ENCODE measurements at places on chromosomes 3 and 15.

DNA sequence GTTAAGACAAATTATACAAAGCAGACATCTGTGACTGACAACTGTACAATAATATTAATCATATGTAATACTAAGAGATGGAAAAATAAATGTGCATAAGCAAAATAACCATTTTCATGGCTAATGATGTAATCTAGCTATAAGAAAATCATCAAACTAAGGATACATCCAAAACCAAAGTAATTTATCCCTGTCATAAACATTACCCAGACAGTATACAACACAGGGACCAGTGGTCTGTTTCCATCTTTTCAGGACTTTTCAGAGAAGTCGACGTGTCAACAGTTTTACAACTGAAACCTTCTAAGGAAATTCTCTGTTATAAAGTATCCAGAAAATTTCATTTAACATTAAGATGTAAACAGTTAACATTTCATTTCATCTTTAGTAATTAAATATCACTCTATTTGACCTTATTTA is 11.0 kb downstream of the THBS1 start:
- DNase-seq, result no peak

DNA sequence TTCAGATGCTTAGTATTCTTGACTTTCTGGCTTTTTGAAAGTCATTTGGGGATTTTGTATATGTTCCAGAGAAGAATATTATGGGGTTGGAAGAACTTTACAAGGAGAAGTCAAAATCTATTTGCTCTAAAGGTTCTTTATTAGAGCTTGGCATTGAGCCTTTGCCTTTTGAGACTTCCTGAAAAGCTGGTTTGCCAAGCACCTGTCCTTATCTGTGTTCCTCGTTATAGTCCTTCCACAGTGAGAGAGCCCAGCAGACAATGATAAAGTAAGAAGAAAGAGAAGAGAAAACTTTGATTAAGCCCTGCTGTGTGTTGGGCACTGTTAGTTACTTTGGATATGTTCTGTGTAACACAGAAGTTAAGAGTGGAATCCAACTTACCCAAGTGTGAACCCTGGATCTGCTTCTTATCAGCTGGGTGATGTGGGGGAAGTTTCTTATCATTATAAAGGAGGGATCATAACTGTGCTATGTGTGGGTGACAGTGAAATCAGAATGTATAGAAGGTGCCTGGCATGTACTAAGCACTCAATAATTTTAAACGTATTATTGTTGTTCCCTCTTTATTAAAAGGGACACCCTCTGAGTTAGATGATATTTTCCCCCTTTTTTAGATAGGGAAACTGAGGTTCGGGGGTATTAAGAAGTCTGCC is 44.3 kb upstream of the POLR2M start:
- no peak for DNase-seq

DNA sequence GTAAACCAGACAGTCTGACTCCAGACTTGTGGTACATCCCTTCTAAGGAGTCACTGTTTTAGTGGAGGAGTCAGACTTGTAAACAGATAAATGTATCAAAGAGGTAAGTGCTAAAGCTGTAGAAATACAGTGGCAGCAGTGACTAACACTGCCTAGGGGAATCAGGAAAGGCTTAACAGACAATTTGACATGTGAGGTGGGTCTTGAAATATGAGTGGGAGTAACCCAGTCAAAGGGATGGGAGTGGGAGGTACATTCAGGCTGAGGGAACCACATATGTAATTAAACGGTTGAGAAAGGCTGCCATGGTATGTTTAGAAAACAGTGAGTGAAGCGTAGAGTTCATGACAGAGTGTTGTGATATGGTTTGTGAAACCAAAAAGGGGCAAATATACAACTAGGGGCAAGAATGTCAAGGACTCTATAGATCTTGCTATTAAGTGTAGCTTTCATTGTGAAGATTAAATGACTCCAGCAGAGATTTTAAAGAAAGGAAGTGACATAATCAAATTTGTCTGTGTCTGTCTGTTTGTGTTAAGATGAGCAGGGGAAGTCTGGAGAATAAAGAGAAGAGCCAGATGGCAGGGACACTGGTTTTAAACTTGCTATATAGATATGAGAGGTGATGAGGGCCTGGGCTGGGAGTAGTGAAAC is 11.2 kb upstream of the ALCAM start:
- no peak for DNase-seq

DNA sequence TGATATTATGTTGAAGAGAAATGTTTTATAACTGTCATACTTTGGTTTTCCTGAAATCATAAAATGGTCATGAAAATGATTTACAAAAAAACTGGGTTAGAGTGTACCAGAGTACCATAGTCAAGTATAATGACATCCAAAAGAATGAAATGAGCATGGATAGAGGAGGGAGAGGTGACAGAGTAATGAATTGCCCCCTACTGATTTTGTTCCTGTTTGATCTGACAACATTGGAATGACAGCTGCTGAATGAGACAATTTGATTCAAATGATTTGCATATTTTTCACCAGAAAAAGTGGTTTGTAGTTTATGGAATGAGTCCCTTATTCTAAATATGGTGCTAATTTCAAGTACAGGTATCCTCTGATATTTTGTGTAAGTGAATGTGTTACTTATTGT is 271.7 kb downstream of the CNTN4 start:
- DNase-seq, result no peak

DNA sequence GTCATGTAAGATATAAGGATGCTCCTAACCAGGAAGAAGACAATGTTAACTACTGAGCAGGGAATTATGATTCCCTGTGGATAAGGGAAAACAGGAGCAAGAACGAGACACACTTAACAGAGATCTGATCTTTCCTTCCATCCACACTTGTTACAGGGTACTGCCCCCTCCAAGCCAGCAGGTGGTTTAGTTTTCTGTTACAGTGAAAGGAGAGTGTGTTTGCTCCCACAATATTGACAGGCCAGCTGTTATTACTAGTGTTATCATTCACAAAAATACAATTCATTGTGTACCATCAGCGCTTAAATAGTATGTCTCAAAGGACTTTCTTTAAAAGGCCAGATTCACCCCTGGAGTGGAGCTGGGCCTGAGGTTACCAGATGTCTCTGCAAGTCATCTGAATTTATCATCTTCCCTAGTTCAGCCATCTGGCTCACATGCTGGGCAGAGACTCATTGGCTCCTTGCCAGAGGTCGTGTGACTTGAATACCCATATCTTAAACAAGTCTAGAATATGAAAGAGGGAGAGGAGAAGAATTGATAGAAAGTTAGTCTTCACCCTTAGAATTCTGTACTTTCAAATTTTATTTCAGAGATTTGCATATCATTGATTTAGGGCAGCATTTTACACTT is 16.8 kb upstream of the FMN1 start:
- DNase-seq, result no peak

DNA sequence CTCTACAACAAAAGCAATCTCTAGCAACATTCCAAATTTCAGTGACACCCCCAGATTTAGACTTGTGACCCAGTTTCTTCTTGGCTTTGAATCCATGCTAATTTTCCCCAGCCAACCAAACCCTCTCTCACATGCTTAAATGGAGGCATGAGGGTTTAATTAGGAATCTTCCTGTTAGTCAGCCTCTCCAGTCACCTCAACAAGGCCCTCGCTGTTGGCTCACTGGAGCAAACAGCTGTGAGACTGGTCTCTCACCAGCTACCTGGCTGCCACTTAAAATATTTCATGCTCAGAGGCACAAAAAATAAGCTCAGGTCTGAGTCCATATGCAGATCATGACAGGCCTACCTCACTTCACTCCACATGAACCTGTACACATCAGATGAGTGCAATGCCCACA is 630.4 kb upstream of the ADAMTS9 start:
- DNase-seq, result no peak

DNA sequence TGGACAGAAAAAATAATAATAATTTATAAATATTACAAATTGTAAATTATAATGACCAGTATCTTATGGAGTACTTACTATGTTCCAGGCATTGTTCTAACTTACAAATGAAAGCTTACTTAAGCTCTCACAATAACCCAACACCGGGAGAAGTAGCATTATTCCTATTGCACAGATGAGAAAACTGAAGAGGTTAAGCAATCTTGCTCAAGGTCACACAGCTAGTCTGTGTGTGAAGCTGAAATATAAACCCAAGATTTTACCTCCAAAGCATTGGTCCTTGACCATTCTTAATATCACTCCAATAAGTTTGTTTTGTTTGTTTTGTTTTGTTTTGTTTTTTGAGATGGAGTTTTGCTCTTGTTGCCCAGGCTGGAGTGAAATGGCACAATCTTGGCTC is 43.1 kb downstream of the GBE1 start:
- DNase-seq, result no peak

DNA sequence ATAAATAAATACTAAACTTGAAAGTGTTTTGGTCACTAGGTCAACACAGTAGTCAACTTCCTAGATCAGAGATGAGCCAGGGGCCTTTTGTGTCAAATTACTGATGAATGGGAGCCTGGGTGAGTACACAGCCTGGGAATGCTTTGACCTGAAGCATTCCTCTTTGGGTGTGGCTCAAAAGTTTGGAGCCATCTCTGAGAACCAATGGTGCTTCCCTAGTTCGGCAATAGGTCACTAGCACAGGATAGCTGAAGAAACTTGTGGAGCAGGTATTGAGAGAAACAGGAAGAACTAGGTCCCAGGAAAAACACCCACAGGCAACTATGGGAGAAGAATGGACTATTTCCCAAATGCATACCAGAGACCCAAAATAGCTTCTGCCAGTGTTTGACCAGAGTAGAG is 56.6 kb upstream of the PLXND1 start:
- no peak for DNase-seq

DNA sequence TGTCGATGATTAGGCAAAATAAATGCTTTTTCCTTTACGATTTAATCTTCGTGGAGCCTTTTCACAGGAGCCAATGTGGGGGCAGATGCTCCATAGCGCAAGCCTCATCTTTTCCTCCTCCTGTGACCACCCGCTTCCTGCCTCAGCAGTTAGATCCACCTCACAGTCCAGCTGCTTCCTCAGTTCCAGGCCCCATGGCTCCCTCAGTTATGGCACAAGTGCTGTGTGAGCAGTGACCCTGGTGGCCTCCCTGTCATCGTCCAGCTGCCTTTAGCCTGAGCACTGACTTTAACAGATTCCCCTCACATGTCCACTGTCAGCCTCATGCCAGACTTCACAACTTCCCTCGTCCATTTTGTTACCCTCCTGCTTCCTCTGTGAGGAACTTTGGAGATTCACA is 424.6 kb upstream of the GBE1 start:
- no peak for DNase-seq

DNA sequence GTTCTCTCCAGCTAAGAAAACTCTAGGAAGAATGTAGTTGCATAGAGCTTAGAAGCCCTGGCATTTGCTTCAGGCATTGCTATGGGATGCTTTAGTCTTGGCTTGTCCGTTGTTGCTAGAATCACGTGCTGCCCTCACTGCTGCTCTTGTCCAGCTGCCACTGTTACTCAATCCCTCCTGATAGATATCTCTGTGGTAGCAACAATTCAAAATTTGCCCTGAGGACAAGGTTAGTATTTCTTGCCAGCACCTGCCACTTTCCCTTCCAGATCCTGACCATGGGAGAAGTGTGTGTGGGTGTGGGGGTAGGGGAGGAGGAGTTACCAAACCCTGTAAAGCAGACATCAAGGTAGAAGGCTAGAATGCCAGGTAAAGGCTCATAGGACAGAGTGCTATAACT is 113.8 kb downstream of the PPM1L start:
- no peak for DNase-seq

Data from cortex of kidney (tissue), 1 donor.